ENCODE measurements at places on chromosomes 16 and 17.

DNA sequence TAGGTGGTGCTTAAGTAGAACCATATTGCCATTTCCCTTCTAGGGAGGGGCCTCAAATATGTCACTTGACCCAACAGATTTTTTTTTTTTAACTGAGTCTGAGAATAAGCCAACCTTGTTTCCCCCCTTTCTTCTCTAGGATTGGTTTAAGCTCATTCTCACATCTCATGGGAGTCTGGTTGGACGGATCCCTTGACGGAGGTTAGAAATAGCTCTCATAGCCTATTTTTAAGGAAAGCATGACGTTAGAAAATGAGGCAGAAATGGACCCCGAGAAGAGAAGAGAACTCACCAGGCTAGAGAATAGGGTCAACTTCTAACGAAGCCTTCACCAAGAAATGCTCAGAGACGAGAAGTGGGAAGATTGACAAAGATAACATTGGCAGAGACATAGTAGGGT lies 95.1 kb upstream of the ZFHX3 start:
- DNase-seq = no peak

DNA sequence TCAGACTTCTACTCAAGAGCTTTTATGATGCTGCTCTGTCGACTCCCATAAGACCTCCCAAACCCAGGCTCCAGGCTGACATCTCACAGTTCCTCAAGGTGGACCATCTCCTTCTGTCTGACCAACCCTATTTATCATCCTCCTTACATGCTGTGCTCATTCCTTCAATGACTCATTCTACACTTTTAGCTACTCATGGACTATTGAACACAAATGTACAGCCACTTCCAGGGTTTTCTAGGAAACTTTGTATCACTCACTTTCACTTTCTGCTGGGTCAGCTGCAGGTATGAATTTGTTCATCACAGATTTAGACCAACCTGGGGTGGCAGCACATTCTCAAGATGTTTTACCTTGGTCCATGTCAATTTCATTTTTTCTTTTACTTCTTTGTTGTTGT lies 162.4 kb upstream of the FAM20A start:
- peak; percentile 40 for DNase-seq

DNA sequence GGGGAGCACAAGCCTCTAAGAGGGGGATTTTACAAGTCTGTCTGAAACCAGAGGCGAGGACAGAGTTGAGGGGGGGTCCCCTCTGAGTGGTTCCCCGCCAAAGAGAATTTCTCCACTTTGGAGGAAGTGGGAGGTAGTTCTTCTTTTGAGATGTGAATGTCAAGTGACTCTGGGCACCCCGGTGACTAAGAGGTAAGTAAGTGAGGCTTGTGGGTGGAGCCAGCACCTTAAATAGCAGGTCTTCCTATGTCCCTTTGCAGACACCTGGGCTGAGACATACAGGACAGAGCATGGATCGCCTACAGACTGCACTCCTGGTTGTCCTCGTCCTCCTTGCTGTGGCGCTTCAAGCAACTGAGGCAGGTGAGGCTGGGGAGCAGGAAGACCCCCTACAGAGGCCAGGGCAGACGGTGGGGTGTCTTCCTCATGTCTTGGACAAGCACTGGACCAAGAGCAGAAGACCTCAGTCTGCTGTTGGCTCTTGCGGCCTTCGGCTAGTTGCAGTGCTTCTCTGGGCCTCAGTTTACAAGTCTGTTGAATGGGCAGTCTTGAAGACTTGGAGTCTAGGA lies at the start of gene CCL22:
Gene CCL22, plus strand, starts transcription at position 257 of the 569 bp plus-strand sequence. Its CDS starts 34 bp downstream, at position 291.
- no peak for DNase-seq

GRCh38 chr16:67395105-67395457 lies 1.8 kb upstream of the TPPP3 start:
- no peak for DNase-seq

DNA sequence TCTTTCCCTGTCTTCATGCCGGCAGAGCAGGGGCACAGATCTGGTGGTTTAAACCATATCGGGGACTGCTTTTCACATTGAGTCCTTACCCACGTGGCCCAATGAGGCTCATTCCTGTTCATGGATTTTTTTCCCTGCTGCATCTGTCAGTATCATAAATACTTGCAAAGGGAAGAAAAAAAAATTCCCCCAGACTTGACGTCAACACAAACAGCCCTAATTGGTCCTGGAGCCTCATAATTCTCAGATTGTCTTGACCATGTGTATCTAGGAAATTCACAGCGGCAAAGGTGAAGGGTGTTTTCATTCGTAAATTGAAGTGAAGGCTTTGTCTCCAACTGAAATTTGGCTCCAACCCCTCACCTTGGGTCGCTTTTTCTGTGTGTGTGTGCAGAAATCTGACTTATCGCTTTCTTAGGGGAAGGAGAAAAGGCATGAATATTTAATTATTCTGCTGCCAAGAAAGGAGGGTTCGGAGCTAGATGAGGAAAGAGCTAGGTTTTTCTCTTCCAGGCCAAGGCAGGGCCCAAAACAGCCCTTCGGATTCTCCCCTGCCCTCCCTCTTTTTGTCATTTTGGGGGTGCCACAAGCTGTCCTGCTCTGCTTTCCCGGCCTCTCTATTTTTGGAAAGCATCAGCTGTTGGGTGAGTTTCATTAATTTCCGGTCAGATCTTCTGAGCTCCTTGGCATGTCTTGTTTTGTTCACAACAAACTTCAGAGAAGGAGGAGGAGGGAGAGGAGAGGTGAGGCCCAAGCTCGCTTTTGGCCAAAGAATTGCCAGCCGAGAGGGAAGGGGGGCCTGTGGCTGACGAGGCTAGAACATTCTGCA lies 17.8 kb upstream of the CIBAR2 start:
- peak; percentile 68 for DNase-seq

DNA sequence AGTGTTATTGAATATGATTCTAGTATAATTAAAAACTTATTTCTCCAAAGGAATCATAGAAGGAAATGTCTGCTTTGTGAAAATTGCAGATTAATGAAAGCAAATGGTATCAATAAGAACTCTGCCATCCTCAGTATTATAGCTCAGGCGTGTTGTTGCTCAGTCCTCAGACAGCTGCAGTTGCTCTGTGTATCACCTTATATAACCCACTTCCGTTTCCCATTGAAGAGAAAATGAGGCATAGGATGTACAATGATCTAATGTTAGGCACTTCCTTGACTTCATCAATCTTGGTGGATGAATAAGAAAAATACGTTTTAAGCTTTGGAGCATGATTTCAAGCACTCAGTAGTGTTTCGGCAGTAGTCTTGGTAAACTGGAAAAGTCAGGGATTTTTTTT lies 14.1 kb downstream of the MFSD11 start:
- peak; percentile 31 for DNase-seq

DNA sequence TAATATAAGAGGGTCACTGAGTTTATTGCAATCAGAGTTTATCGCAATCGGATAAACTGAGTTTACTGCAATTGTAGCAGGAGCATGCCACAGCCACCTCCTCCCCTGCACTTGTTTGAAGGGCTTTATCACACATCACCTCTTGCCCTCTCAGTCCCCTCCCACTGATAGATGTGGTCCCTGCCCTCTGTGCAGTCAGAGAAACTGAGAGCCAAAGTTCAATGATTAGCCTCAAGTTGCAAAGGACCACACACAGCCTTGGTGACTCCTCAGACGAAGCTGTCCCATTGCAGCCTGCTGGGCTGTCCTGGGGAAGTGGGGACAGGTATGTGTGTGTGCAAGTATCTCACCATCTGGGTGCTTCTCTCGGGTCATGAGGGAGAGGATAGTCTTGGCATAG lies 13.6 kb downstream of the ACLY start:
- DNase-seq = no peak

- DNase-seq = peak; percentile 62
Observed at GRCh38 chr17:45296003-45296832, 20.6 kb downstream of the MAP3K14 start.

GRCh38 chr16:2598723-2599122 lies 60.9 kb downstream of the PDPK1 start:
- DNase-seq = no peak

GRCh38 chr17:16516594-16517051 lies 24.6 kb upstream of the LRRC75A start:
- peak; percentile 80 for DNase-seq

- DNase-seq = no peak
Observed at GRCh38 chr17:58918884-58919283, 163.2 kb downstream of the PPM1E start.

GRCh38 chr17:27496437-27496943 lies 40.2 kb downstream of the KSR1 start:
- DNase-seq = no peak

DNA sequence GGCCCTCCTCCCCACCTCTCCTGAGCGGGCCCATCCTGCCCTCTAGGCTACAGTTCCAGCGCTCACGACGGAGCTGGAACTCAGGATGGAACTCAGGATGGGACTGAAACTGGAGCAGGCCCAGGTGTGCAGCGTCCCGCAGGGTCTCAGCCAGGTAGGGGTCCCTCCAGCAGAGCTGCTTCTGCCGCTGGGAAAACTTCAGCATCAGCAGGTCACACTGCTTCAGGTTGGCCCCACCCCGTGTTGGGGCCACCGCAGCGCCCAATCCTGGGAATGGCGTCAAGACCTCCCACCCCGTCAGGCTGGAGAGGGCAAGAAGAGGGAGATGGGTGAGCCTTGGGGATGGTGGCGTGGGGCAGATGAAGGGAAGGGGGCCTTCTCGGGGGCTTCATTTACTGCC lies 62.6 kb upstream of the TMEM97 start:
- DNase-seq = no peak

DNA sequence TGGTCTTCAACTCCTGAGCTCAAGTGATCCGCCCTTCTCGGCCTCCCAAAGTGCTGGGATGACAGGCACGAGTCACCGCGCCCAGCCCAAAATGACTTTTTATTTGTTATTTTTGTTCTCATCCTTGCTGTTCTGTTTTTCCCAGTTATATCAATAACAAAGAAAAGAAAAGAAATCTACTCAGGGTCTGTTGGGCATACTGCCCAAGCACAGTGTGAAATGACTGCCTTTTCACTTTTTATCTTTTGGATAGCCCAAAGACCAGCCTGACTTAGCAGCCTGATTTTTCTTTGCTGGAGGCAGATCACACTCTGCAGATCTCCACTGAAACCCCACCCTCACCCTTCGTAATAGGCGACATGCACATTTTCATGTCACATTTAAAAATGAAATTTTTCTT lies 493.2 kb downstream of the MAF start:
- no peak for DNase-seq

DNA sequence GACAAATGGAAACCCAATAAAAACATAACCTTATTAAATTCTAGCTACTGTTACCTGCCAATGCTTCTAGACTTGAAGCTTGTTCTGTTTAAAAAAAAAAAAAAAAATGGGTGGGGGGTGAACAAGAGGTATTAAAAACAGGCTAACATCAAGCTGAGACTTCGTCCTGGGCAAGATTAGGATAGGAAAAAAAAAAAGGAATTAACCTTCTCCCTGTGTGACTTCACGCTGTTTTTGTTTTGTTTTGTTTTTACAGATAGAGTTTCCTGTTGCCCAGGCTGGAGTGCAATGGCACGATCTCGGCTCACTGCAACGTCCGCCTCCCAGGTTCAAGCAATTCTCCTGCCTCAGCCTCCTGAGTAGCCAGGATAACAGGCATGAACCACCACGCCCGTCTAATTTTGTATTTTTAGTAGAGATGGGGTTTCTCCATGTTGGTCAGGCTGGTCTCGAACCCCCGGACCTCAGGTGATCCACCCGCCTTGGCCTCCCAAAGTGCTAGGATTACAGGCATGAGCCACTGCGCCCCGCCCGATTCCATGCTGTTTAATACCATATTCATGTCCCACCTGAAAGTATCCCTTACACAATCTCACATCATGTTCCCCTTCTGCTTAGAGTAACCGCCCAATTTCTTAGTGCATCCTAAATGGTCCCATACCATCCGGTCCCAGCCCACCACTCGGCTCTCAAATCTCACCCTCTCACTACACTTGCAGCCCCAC lies 2.2 kb downstream of the USP31 start:
- no peak for DNase-seq

DNA sequence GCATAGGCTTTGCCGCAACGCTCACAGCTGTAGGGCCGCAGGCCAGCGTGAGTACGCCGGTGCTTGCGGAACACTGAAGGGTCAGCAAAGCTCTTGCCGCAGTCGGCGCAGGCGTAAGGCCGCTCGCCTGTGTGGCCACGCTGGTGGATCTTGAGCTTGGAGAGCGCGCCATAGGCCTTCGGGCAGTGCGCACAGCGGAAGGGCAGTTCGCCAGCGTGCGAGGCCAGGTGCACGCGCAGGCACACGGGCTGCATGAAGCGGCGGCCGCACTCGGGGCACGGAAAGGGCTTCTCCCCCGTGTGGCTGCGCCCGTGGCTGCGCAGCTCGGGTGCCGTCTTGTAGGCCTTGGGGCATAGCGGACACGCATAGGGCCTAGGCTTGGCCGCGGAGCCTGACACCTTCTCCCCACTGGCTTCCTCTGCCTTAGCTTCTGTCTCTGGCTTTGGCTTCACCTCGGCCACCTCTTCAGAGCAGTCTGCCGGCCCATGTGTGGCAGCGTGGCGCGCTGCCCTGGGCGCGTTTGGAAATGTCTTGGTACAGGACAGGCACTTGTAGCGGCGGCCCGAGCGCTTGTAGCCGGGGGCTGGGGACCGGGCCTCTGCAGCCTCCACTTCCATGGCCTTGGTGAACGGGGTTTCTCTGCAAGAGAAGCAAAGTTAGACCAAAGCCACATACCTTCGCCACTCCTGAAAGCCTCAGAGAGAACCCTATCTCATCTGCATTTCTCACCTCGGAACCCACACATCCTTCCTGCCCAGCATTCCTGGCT lies 10.0 kb downstream of the ZNF668 start:
- DNase-seq = no peak

DNA sequence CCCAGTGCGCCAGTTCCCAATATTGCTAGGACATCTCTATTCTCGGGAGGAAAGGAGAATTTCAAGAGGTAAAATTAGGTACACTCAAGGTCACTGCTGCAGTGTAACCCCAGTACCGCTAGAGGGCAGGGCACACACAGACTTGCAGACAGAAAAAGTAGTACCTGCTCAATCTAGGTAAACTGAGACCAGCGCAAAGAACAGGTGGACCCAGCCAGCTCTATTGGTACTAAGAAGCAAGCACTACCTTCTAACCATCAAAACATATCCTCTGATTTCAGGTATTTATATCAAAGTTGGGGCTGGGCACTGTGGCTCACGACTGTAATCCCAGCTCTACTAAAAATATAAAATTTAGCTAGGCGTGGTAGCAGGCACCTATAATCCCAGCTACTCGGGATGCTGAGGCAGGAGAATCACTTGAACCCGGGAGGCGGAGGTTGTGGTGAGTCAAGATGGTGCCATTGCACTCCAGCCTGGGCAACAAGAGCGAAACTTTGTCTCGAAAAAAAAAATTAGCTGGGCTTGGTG lies 3.6 kb upstream of the WDR81 start:
- DNase-seq = peak; percentile 56

GRCh38 chr16:66846831-66847230 lies 2.6 kb downstream of the CA7 start:
- DNase-seq = no peak

GRCh38 chr17:4049546-4049945 lies 85.3 kb upstream of the ATP2A3 start:
- DNase-seq = no peak
